ENCODE measurements at places on chromosomes 3 and 15. TPM values are rescaled to one million over a fixed set of nuclear protein-coding genes. Genes with fewer than 3 reads are reported as not detected.

- DNase-seq = peak; percentile 90
These were observed 56.0 kb upstream of the FLNB start for GRCh38 chr3:57952208-57952631.

Gene FEZF2
- not detected for total RNA-seq

DNA sequence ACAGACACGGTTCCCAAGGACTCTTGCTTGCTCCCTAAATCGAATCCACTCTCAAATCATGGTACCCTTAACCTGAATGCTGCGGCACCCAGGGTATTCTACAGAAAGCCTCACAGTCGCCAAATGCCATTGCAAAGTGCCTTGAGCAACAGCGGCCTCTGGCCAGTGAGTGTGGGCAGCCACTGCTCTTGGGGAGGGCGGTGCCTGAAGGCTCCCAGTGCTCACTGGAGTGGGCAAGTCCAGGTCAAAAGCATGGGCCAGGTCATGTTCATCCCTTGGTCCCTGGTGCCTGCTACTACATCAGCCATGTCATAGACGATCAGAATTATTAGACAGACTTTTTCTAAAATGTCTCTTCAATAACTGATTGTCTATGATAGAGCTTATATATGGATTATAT lies 82.5 kb downstream of the ADAMTS17 start:
- DNase-seq = no peak

DNA sequence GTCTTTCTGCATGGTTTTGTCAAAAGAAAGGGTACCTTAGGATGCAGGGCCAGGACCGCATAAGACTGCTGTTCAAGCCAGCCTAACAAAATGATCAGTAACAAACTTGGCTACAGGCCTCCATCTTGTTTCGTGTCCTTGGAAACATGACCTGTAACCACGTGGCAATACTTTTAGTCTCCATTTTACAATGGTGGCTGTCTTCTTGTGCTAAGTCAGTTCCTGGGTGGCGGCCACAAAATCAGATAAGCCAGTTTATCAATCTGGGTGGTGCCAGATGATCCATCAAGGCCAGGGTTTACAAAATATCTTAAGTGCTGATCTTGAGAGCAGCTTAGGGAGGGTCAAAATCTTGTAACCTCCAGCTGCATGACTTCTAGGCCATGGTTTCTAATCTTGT lies 57.1 kb upstream of the GK5 start:
- no peak for DNase-seq

DNA sequence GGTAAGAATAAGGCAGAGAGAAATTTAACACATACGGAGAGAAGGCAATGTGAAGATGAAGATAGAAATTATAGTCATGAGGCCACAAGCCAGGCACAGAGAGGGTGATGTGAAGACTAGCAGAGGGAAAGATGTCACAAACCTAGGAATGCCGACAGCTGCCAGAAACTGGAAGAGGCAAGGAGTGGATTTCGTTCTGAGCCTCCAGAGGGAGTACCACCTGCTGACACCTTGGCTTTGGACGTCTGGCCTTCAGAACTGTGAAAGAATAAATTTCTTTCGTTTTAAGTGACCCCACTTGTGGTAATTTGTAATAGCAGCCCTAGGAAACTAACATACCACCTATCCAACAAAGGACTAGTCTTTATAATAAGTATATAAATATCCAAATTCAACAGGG lies 5.0 kb upstream of the SGO1 start:
- DNase-seq = no peak

Gene TGFBR2
- 425 TPM for total RNA-seq

Gene MAP1A
- 0.20 TPM for total RNA-seq

DNA sequence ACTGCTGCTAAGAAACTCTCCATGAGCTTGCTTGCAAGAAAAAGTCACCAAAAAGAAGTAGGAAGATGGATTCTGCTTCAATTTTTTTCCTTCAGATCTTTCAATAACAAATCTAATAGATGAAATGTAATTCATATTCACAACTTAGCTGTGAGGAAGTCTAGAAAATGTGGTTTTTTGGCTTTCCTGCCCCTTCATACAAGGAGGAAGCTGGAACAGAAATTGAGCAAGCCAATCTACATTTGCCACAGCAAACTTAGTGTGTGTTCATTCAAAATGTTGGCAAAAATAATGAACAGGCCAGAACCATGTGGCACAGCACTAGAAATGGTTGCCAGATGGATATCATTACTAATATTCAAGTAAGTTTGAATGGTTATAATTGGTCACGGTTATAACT lies 93.2 kb upstream of the NEDD4 start:
- DNase-seq = no peak

DNA sequence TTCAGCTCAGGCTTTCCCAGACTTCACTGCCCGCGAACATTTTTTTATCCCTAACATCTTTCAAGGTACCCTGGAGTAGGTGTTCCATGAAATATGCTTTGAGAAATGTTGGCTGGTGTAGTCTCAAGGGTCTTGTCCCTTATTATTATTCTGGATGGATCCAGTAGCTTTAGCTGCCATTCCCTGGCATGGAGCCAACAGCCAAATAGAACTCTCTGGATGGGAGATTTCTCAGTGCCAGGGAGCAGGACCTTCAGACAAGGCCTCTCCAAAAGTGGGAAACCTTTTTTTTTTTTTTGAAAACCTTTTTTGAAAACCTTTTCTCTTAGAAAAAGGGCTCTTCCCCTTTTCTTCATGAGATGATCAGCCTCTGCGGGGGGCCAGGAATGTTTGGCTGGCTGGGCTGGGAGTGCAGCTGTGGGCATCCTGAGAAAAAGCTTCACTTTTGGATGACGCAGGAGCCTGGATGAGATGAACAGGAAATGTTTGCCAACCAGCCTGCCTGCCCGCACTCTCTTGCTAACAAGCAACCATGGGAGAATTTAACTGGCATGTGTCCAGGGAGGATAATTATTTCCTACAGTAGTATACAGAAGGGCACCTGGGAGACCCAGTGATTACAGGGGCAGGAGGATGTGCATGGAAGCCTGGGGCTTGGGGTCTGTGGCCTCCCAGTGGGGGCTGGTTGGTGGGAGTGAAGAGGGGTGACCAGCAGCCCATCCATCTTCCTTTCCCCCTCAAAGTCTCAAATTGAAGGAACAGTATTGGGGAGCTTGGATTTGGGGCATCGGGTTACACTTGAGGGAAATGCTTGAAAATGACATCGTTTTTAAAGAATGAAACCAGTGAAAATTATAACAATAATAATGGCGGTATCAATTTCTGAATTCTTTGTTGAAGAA lies 109.1 kb upstream of the LRIG1 start:
- DNase-seq = no peak

Gene NMNAT3
- 0.87 TPM for total RNA-seq

All from lung microvascular endothelial cell (primary cell).